Astrocyte of the hippocampus (primary cell): ENCODE measurements at places on chromosomes 2 and 18.

DNA sequence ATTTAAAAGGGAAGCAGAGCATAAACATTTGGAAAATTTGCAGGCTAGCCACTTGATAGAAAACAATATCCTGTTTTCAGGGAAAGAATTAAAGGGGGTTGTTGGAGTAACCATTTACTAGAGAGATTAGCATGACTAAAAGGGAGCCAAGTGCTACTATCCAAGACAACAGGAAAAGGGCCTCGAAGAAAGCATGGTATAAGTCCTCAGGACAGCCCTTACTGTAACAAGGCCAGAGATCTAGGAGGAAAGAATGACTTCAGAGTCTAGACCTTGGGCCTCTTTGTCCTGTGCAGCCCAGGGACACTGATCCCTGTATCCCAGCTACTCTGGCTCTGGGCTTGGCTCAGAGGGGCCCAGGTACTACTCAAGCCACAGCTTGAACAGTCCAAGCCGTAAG is 16.6 kb downstream of the TPO start:
- DNase-seq: no peak

- no peak for DNase-seq
Observed at GRCh38 chr2:86471637-86472036, 30.5 kb downstream of the KDM3A start.

- no peak for DNase-seq
Observed at GRCh38 chr2:100424277-100424875, 6.9 kb upstream of the CHST10 start.

DNA sequence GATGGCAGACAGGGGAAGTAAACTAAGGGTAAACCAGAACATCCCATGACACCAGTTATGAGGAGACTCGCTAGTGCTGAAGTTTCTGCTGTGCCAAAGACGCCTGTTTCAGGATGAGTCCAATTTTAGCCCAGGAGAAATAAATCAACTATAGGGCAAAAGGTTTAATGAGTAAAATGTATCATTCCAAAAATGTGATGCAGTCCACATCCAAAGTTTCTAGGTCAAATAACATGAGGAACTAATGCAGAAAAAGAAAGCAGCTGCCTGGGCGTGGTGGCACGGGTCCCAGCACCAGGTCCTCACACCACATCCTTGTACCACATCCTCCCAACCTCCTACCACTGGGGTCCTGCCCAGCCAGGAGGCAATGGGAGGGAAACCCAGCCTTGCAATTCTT is 126.9 kb upstream of the CTAGE1 start:
- DNase-seq: no peak

DNA sequence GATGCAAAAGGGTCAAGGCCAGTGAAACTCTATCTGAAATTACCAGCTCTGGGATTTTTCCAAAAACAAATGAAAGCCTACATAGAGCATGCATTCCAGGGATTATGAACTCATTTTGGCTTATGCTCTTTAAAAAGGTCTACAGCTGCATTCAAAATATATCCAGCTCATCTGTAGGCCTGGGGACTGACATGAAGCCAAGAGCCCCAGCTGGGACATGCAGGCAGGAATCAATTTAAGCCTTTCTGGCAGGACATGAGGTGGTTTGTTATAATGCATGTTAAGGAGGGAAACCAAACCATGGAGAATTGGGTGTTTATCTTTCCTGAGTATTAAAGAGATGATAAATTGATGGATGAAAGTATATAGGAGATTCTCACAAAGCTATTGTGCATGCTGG is 164.5 kb downstream of the RBM43 start:
- no peak for DNase-seq

GRCh38 chr2:221400411-221400810 is 171.7 kb downstream of the EPHA4 start:
- no peak for DNase-seq

DNA sequence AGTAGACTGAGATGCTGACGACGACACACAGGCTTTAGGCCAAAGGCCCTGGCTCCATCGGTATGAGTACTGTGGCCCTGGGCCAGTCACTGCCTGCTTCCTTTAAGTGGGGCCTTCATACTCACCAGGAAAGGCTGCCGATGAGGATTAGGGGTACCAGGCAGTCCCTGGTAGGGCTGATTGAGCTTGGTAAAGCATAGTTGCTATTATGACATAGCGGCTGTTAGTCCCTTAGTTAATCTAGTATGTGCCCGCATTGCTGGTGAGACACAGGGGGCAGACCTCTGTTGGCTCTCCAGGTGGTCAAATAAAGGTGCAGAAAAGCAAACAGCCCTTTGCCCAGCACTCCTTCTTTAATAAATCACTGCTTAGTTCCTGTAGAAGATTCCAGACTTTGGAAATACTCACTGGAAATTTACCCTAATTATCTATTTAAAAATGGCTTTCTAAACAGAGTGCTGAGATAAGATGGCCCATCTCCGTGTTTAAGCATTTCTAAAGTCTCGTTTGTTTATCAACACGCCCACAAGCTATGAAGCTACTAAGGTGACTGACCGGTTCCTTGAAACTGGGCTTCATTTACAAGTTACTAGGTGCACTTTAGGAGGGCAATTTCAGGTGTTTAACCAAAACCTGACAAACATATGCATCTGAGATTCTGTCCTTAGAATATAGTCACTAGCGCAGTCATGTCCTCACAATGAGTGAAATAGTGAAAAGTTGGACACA is 8.7 kb upstream of the BIN1 start:
- no peak for DNase-seq

GRCh38 chr2:39065616-39066015 is 55.2 kb downstream of the SOS1 start:
- no peak for DNase-seq

- no peak for DNase-seq
Observed at GRCh38 chr2:223052548-223053483, 826 bp downstream of the KCNE4 start.

DNA sequence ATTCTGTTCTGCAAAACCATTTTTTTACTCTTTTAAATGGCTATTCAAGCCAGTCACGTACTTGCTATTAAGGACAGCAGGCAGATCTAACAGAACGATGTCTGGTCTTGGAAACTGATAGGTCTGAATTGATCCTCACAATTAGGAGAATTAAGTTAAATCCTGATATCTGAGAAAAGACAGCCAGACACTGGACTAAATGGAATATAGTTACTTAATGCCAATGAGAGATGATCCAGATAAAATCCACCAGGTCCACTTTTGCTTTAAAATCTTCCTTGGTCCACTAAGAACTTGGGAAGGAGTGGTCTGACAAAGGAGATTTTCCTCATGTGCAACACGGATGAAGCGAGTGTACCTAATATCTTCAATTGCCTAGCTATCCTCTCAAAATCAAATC is 86.9 kb downstream of the PLEKHM3 start:
- DNase-seq: no peak

GRCh38 chr2:220503431-220503830 is 876.0 kb downstream of the SLC4A3 start:
- DNase-seq: no peak

DNA sequence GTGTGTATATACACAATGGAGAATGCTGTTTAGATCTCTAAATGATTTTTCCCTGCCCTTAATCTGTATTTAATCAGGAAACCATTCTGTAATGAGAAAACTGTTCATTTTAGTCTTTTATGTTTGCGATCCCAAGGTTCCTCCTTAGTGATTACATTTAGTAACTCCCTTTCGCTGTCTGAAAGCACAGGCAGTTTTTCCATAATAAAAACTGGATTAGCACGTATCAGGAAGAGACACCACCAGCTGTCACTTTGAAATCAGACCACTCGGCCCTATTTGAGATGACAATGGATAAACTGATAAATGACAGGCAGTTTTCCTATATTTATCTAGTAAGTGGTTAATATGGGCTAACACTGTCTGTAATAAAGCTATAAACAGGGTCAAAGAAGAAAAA is 370.9 kb downstream of the NR4A2 start:
- no peak for DNase-seq

DNA sequence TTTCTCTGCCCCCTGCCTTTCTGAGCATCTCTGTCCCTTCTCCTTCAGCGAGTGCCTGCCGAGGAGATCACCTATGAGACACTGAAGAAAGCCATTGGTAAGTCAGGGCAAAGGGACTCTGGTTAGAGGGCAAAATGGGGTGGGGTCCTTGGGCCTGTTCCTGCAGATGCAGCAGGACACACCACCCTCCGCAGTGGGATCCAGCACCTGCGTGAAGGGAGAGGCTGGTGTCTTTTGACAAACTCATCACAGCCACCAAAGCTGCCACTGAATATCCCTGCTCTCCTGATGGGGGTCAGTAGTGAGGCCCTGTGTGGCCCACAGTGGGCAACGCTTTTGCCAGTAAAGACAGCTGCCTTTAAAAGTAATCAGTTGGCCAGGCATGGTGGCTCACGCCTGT is 18.7 kb downstream of the POMC start:
- DNase-seq: no peak

GRCh38 chr2:88632569-88632968 is 5.3 kb upstream of the EIF2AK3 start:
- no peak for DNase-seq

DNA sequence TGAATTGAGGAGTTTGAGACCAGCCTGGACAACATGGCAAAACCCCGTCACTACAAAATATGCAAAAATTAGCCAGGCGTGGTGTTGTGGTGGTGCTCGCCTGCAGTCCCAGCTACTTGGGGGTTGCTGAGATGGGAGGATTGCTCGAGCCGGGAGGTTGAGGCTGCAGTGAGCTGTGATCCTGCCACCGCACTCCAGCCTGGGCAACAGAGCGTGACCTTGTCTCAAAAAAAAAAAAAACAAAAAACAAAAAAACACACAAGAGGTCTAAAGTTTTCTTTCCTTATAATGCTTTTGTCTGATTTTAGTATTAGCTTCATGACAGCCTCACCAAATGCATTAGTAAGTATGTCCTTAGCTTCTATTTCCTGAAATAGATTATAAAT is 43.1 kb downstream of the VPS54 start:
- DNase-seq: no peak

DNA sequence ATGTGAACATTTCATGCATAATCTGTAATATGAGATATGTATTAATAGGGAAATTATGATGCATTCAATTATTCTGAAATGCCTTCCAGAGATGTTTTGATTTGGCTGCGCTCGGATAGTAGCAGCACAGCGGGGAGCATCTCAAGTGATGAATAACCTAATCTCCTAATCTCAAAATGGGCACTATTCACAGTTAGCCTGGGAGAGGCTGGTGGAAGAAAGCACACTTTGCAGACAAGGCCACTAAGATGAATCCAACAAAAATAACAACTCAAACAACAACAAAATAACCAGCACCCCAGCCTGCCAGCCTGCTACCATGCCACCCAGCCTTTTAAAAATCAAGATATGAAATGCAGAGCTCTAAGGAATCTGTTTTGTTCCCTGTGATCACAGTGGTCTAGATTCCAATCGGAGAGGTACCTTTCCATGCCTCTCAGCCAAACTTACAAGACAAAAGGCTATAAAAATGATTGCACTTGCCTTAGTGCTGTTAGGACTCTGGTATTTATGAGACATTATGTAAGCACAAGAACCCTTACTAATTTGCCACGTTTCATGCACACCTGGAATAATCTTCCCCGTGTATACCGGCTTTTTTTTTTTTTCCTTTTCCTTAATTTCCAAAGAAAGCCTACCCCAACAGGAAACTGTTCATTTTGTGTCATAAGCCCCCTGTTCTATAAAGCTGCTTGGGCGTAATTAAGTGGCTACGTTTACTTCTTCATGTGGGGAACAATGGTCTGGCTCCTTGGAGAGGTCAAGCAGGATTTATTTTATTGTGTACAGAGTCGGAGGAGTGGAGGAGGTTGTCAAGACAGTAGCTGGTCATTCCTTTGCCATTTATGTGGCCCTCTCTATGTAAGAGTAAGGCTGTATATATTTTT is 526.9 kb upstream of the FANCL start:
- no peak for DNase-seq

- DNase-seq: peak; percentile 69
Observed at GRCh38 chr18:62281684-62282083, 43.4 kb upstream of the TNFRSF11A start.

- no peak for DNase-seq
Observed at GRCh38 chr18:77522051-77522675, 272.5 kb downstream of the GALR1 start.

DNA sequence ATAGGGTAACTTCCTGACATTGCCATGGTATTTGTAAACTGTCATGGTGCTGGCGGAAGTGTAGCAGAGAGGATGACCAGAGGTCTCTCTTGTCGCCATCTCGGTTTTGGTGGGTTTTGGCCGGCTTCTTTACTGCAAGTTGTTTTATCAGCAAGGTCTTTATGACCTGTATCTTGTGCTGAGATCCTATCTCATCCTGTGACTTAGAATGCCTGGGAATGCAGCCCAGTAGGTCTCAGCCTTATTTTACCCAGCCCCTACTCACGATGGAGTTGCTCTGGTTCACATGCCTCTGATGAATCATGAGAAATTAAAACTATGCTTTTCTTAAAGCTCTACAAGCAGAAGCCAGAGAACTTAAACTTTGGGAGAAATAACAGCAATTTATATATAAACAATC is 12.7 kb upstream of the NFU1 start:
- peak; percentile 11 for DNase-seq

GRCh38 chr2:12313445-12314126 is 403.1 kb upstream of the TRIB2 start:
- no peak for DNase-seq

- no peak for DNase-seq
Observed at GRCh38 chr2:7803515-7803914, 878.3 kb upstream of the ID2 start.

- no peak for DNase-seq
Observed at GRCh38 chr18:11179959-11180519, 30.7 kb upstream of the PIEZO2 start.

DNA sequence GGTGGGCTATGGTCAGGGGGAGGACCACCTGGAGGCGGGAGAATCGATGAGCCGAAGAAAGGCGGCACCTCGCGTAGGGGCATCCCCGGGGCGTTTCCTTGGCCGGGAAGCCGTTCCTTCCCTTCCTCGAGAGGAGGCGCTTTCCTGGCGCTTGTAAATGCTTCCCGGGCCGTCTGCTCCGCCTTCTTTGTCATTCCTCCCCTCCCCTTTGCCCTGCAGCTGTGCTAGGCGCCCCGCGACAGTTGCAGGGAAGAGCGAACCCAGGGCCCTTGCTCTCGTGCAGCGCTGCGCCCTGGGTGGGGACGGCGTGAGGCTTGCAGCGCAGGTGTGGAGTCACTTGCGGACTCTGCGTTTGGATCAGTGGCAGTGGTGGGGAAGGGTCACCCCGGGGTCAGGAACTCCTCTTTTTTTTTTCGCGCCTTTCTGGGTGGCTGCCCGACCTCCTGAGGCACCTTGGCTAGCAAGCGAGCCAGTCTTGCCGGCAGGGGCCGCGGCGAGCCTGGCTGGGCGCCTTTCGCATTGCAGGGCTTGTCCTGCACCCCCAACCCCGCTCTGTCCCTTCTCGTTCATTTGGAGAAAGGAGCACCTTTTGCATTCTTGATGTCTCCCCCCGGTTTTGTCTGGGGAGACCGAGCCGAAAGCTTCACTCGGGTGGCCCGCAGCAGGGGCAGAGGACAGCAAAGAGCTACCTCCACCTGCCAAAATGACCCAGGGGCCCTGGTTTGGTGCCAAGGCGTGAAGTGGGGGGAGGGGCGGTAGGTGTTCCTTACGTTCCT is 858 bp downstream of the KCNS3 start:
- DNase-seq: peak; percentile 81

DNA sequence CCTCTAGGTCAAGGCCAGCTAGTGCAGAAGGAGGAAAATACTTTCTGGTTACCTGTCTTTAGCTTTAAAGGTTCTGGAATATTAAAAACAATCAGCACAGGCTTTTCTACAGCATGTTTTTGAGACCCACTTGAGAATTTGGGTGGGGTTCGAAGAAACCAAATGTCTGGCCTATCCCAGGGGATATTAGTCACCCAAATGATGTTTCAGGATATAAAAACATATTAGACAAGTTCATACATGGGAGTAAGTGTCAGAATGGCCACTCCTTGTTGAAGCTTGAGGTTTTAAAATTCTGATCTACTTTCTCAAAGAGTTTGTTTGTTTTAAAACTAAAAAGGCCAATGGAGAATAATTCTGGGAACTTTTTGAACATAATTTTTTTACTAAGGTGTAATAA is 158.6 kb upstream of the DLX2 start:
- no peak for DNase-seq
